ENCODE measurements at places on chromosomes 4 and X.

DNA sequence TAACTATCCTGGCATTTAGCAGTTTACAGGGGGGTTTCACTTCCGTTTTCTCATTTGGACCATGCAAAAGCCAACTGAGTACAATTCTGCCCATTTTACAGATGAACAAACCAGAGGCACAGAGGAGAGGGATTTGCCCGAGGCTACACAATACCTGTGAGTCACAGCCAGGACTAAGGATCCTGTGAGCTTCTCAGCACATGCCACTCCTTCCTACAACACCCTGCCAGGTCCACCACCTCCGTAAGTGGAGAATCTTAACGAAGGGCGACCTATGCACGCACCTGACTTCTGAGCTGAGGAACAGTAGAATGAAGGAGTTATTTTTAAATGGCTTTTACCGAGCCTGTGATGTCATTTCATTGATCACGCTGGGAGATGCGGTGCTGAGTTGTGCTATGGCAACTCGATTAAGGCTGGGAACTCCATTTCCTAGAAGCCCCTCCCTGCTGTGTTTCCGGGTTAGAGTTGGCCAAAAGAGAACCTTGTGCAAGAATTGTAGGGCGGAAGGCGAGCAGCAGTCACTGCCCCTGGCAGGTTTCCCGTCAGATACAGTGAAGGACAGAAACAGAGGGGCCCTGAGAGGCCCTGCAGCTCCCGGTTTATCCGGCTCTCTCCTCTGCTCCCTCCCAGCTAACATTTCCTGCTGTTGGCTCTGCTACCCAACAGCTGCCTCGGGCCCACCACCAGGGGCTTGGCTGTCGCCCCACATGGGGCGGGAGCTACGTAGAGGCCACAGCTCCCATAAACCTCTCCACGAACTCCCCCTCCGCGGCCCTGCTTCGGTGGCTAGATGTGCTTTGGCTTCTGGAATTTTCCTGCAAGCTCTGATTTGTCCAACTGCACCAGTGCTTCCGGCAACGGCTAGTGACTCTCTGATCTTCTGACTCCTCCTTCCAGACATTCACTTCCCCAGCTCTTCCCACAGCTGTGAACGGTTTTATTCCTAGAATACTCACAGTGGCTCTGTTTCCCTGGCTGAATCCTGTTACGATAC, 75.1 kb upstream of the USP9X start:
- DNase-seq, result no peak

DNA sequence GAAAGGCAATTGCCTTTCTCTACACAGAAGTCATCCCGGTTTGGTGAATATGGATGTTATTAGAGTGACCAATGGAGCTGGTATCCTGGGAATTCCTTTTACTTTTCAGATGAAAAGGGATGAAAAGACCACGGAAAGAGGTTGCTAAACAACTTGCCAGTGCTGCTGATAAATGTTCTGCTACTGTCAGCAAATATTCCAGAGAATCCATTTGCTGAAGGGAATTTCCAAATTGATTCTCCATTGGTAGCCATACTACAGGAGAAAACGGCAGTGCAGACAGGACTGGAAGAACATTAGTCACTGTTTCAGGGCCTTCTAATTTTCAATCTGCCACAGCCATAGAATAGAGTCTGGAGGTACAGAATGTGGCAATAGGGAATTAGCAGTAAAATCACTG, 451.5 kb downstream of the PCDH11X start:
- no peak for DNase-seq

- DNase-seq, result no peak
These were observed 20.3 kb upstream of the GPC4 start for GRCh38 chrX:133435544-133436124.

GRCh38 chr4:181475781-181476507, 767.3 kb upstream of the TENM3 start:
- DNase-seq, result no peak

DNA sequence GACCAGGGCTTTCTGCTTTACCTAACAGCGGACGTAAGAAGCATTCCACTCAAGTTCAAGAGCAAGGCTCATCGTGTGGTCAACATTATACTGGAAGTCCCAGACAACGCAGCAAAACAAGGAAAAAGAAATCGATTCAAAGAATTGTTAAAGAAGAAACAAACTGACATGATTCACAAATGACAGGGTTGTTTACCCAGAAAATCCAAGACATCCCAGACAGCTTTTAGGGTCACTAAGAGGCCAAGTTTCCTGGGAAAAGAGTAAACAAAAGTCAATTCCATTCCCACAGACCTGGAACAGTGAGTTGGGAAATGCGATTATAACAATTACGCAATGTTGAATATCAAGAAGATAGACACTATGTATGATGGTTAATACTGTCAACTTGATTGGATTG, 21.5 kb upstream of the HTRA3 start:
- DNase-seq, result no peak
